Kidney (tissue), 22 donors: ENCODE measurements at places on chromosomes 3 and 15.

GRCh38 chr15:81901319-81901718 lies 144.5 kb downstream of the MEX3B start:
- no peak for DNase-seq
- H3K27ac ChIP-seq = no peak overlapping the region
- H3K27me3 ChIP-seq = no peaks in the 10 kb centered on the region
- no peaks in the 10 kb centered on the region for H3K36me3 ChIP-seq

DNA sequence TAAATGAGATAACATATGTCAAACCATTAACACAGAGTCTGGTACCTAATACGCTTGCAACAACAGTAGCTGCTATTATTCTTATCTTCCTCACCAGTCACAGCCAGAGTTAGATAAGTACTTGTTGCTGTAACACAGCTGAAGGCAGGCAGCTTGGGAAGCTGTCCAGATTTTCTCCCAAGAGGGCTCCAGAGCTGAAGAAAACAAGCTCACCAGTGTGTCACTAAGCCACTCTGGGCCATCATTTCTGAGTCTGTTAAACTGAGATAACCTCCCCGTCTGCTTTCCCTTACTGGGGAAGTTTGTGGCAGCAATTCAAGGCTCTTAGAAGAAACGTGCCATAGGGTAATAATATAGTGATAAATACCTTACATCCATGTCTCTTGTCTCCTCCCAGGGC lies 226.3 kb downstream of the TAFA4 start:
- DNase-seq = no peak
- H3K27me3 ChIP-seq = no peaks in the 10 kb centered on the region
- H3K4me1 ChIP-seq = no peaks in the 10 kb centered on the region
- H3K36me3 ChIP-seq = no peaks in the 10 kb centered on the region
- H3K27ac ChIP-seq = no peak overlapping the region

- H3K36me3 ChIP-seq = no peaks in the 10 kb centered on the region
- DNase-seq = no peak
- peak overlapping the region; percentile 96 for H3K27ac ChIP-seq
- H3K27me3 ChIP-seq = no peaks in the 10 kb centered on the region
- peak overlapping the region; percentile 69 for H3K4me3 ChIP-seq
Measured at GRCh38 chr3:194485468-194485880, 1.3 kb downstream of the ATP13A3 start.

- DNase-seq = no peak
- H3K4me3 ChIP-seq = no peak overlapping the region
Measured at GRCh38 chr15:55007561-55007960, 189.2 kb downstream of the RSL24D1 start.

GRCh38 chr3:46337911-46338310 lies 16.0 kb upstream of the CCR2 start:
- H3K27me3 ChIP-seq = no peaks in the 10 kb centered on the region
- H3K4me1 ChIP-seq = no peaks in the 10 kb centered on the region
- no peak overlapping the region for H3K27ac ChIP-seq
- no peak for DNase-seq
- H3K36me3 ChIP-seq = no peaks in the 10 kb centered on the region
- no peak overlapping the region for H3K4me3 ChIP-seq

GRCh38 chr3:90092994-90093393 lies 985.6 kb downstream of the EPHA3 start:
- DNase-seq = peak; percentile 22
- H3K4me3 ChIP-seq = no peak overlapping the region
- no peaks in the 10 kb centered on the region for H3K27me3 ChIP-seq
- H3K36me3 ChIP-seq = no peaks in the 10 kb centered on the region
- H3K4me1 ChIP-seq = no peaks in the 10 kb centered on the region

DNA sequence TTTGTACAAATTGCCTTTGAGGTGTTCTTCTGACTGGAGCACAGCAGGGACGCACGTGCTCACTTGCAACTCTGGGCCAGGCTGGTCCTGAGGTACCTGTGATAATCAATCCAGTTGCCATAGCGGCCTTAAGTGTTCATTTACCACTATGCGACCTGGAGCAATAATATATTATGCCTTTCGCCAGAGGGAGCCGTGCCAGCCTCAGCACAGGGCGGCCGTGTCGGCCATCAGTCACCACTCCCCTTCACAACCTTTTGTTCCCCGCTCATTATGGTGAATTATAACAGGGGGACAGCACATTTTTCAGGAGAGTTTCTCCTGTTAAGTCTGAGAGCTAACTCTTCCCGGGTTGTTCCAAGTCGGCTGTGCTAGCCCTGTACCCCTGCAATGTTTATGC lies 289.7 kb downstream of the RORA start:
- no peak overlapping the region for H3K4me3 ChIP-seq
- H3K36me3 ChIP-seq = no peaks in the 10 kb centered on the region
- no peaks in the 10 kb centered on the region for H3K27me3 ChIP-seq

DNA sequence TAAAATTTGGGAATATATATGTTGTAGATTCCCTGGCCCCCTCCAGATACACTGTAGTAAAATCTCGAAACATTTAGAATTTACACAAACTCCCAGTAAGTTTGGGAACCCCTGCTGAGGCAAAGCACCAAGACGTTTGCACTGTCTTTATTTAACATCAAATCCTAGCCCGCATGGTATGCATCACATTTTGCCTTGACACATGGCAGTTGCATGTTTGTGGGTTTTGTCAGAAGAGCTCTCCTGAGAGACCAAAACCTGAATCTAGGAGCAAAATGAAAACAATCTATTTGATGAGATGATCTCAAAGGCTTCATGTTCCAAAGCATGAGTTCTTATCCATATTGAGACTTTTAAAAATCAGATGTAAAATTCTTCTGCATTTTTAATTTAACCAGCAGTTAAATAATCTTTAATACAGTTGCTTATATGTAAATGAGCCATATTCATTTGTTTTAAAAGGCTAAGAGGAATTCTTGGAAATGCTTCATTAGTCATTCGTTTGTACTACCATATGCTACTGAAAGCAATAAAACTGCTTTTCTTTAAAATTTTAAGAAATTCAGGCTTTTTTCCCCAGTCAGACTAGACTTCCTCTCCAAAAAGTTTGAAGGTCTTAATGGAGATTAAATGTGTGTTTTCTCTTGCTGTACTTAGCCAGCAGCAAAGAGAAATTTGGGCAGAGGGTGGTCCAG lies 105.2 kb upstream of the BOC start:
- no peaks in the 10 kb centered on the region for H3K27me3 ChIP-seq
- H3K4me1 ChIP-seq = no peaks in the 10 kb centered on the region
- DNase-seq = no peak
- no peak overlapping the region for H3K27ac ChIP-seq
- no peaks in the 10 kb centered on the region for H3K36me3 ChIP-seq
- no peak overlapping the region for H3K4me3 ChIP-seq

DNA sequence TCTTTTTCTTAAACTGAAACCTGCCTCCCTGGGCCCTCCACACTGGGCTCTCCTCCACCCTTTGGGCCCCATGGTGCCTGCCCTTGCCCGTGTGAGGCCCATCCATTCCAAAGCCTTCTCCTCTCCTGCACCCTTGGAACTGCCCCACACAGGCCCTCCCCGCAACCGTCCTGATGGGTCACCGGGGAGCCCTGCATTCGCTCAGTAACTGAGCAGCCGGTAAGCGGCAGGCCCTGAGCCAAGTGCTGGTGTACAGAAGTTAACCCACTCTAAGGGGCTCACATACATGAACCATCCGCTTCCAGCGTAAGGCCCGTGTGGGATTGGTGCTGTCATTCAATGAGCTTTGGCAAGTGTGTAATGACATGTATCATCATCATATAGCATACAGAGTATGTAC lies 5.4 kb upstream of the LRRC15 start:
- H3K27me3 ChIP-seq = no peaks in the 10 kb centered on the region
- H3K36me3 ChIP-seq = no peaks in the 10 kb centered on the region
- no peaks in the 10 kb centered on the region for H3K4me1 ChIP-seq
- DNase-seq = no peak
- H3K27ac ChIP-seq = no peak overlapping the region

DNA sequence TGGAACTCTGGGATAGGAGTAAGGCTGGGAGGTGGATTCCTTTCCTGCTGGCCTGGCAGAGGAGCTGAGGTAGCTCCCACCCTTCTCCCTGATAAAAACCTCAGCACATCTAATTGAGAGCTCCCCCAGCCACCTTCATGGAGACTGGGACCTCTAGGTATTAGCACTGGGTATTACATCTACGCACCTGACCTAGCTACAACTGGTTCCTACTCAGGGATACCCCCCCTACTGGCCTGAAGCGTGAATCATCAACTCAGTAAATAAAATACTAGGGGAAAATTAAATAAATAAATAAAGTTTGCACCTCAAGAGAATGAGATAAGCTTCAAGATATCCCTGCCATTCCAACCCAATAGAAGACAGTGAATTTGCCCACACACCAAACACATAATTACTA lies 140.4 kb downstream of the NEK10 start:
- no peaks in the 10 kb centered on the region for H3K4me1 ChIP-seq
- H3K27me3 ChIP-seq = no peaks in the 10 kb centered on the region
- DNase-seq = no peak
- H3K27ac ChIP-seq = no peak overlapping the region
- H3K4me3 ChIP-seq = no peak overlapping the region

DNA sequence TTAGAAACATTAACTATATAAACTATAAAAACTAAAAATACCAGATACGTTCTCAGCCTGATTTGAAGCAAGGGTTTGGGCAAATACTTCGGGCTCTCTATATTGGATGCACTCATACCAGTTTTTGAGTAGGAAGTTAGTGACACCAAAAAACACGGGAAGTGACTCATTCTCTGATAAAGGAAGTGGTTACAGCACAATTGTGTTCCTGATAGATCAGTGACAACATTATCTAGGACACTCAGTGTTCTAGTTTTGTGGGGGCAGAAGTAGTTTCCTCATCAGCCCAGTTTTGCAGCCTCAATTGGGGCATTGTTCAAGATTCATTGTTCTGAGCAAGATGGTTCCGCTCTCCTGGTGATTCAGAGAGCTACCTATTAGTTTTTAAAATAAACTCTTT lies 469.6 kb upstream of the DPPA4 start:
- no peaks in the 10 kb centered on the region for H3K27me3 ChIP-seq
- no peaks in the 10 kb centered on the region for H3K4me1 ChIP-seq
- DNase-seq = no peak
- no peak overlapping the region for H3K4me3 ChIP-seq
- no peaks in the 10 kb centered on the region for H3K36me3 ChIP-seq

DNA sequence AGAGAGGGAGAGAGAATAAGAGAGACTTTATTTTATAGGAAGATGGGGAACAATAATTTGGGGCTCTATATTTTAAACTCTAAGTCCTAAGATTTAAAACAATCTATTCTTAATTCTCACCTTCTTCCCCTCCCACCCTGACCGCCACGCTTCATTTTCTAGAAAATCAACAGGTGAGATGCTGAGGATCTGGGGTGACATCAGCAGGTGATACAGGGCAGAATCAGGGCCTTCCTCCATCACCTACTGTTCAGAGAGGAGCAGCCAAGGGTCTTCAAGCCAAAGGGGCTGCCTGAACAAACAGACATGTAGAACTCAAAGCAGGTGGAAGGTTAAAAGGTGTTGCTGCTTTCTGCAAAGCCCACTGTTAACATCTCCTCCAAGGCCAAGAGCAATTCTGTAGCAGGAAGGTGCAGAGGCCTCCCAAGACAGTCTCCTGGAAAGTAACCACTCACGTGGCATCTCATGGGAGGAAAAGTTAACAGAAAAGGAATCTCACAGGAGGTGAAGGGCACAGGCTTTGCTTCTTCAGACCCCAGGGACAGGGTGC lies 183.6 kb upstream of the TLE3 start:
- no peak overlapping the region for H3K4me3 ChIP-seq
- H3K36me3 ChIP-seq = no peaks in the 10 kb centered on the region
- no peak overlapping the region for H3K27ac ChIP-seq
- H3K4me1 ChIP-seq = peaks cover 2% of the 10 kb centered on the region
- no peaks in the 10 kb centered on the region for H3K27me3 ChIP-seq

DNA sequence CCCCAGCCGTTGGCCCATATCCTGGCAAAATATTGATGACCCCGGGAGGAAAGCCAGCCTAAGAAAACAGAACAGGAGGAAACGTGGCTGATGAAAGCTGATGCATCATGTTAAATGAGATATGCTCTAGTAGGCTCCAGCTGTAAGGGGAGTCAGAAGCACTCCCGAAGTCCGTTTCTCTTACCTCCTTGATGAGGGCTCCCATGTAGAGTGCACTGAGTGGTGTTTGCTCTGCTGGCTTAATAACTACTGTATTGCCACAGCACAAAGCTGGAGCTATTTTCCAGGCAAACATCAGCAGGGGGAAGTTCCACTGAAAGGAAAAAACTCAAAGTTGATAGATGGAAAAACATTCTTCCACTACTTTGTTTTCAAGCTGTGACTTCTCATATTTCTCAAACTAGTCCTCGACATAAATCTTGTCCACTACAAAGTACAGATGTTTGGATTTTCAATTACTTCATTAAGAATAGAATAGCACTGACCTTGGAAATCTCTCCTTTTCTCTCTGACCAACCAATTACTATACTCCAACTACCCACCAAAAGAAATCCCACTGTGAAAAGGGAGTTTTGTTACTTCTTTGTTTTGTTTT lies 72.7 kb downstream of the ALDH1A2 start:
- no peak overlapping the region for H3K4me3 ChIP-seq
- H3K4me1 ChIP-seq = no peaks in the 10 kb centered on the region
- no peak overlapping the region for H3K27ac ChIP-seq
- H3K27me3 ChIP-seq = no peaks in the 10 kb centered on the region
- peaks cover 7% of the 10 kb centered on the region for H3K36me3 ChIP-seq

DNA sequence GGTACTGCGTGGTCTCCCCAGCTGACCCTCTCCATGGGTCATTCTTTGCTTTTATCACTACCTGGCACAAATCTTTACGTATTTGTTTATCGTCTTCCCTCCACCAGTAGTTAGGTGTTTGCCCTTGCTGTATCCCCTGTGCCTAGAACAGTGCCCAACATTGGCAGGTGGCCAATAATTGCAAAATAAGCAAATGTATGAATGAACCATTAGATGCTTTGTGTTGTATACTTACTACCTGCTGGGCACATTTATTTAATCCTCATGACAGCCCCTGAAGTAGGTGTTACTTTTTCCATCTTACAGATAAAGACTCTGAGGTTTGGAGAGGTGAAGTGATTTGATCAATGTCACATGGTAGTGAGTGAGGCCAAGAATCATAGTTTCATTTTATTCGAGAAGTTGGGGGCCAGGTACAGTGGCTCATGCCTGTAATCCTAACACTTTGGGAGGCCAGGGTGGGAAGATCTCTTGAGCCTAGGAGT lies 2.0 kb upstream of the TWF2 start:
- H3K4me1 ChIP-seq = peaks cover 31% of the 10 kb centered on the region
- no peak overlapping the region for H3K27ac ChIP-seq
- H3K4me3 ChIP-seq = no peak overlapping the region
- no peak for DNase-seq
- no peaks in the 10 kb centered on the region for H3K27me3 ChIP-seq

GRCh38 chr3:156424758-156425157 lies 130.2 kb downstream of the SSR3 start:
- no peaks in the 10 kb centered on the region for H3K4me1 ChIP-seq
- DNase-seq = no peak
- H3K4me3 ChIP-seq = no peak overlapping the region
- no peaks in the 10 kb centered on the region for H3K27me3 ChIP-seq
- no peak overlapping the region for H3K27ac ChIP-seq

DNA sequence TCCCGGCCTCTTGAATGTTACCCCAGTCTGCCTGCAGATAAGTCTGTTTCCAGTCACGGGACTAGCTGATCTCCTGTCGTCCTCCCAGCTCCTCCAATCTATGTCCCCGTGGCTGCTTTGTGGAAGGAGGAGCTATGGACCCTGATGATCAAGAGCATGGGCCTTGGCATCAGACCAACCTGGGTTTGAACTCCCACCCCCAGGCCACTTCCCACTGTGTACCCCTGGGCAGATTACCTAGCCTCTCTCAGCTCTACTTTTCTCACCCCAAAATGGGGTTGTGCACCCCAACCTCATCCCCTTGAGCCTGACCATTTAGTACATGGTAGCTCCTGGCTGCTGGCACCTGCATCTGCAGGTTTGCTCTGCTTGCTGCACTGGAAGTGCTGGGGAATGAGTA lies 55.8 kb downstream of the GASK1A start:
- no peak for DNase-seq
- H3K4me1 ChIP-seq = no peaks in the 10 kb centered on the region
- no peaks in the 10 kb centered on the region for H3K36me3 ChIP-seq
- no peak overlapping the region for H3K27ac ChIP-seq
